ENCODE measurements at places on chromosomes 11 and 22.

GRCh38 chr11:56659755-56660154, 3.7 kb upstream of the OR5AR1 start:
- DNase-seq = no peak

DNA sequence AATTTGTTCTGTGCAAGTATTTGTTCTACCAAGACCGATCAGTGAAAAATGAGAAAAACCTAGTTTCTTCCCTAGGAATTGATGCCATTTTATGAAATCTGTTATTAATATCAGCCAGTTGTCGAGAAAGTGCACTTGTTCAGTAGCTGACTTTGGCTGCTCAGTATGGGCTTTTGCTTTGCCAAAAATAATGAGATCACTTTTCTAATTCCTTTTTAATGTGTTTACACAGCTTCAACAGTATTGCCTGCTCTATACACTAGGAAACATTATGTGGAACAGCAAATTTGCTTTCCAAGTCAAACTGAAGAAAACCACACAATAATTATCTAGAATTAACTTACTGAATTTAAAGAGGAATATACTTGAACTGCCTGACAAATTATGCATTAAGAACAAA, 34.4 kb downstream of the SCUBE2 start:
- DNase-seq = no peak

- no peak for DNase-seq
Observed at GRCh38 chr11:86046116-86046515, 22.8 kb downstream of the PICALM start.

GRCh38 chr11:80899381-80899780, 1458.6 kb upstream of the TENM4 start:
- DNase-seq = peak; percentile 28

- DNase-seq = no peak
Observed at GRCh38 chr11:116275635-116276034, 497.2 kb downstream of the BUD13 start.

GRCh38 chr22:30326255-30326705, 461 bp downstream of the TBC1D10A start:
- DNase-seq = no peak

DNA sequence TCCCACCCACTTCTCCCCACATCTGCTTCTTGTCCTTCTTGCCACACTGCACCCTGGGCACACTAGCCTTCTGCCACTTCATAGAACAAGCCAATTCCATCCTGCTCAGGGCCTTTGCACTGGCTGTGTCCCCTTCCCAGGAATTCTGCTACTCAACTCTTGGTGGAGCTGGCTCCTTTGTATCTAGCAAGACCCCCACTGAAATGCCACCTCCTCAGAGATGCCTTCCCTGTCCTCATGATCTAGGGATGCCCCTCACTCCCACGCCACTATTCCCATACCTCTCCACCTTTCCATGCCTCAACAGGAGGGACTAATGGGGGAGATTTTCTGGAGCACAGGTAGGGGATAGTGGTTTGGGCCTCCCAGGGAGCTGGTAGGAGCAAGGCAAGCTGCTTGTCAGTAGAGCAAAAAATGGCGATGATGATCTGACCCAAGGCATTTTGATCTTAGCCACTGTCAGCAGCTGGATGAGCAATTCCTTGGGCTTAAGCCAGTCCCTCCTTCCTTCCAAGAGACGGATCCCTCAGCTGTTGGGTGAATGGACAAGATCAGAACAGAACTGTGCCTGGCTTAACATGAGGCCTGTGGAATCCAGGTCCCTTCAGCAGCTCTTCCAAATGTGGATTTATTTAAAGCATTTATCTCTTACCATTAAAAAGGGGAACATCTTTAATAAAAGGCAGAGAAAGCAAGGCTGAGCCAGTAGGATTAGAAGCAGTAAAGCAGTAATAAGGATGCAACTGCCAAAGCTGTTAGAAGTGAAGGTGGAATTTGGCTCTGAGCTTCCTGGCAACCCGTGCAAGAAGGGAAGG, 4.0 kb upstream of the PRDM11 start:
- peak; percentile 15 for DNase-seq

- no peak for DNase-seq
Observed at GRCh38 chr11:31815711-31816467, 4.8 kb upstream of the PAX6 start.

- DNase-seq = peak; percentile 71
Observed at GRCh38 chr11:113345978-113346377, 31.6 kb downstream of the TTC12 start.
